ENCODE measurements at places on chromosomes 6 and 20.

DNA sequence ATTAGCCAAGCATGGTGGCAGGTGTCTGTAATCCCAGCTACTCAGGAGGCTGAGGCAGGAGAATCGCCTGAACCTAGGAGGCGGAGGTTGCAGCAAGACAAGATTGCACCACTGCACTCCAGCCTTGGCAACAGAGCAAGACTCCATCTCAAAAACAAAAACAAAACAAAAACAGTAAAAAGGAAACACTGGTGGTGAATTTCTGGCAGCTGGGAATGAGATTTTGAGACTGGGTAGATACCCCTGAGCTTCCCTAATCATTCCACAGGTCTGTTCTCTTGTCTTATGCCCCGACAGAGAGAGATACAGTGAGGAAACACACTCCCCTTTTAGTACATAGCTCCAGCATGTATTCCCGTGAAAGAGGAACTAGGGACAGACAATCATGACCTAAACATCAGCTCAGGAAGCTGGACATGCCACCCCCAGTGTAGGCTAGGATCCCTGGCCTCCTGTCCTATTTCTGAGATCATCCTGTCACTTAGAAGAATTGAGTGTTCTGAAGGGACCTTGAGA lies 9.6 kb downstream of the MAN1A1 start:
- no peak for DNase-seq

- no peak for DNase-seq
Measured at GRCh38 chr6:15429141-15430110, 183.6 kb downstream of the JARID2 start.

DNA sequence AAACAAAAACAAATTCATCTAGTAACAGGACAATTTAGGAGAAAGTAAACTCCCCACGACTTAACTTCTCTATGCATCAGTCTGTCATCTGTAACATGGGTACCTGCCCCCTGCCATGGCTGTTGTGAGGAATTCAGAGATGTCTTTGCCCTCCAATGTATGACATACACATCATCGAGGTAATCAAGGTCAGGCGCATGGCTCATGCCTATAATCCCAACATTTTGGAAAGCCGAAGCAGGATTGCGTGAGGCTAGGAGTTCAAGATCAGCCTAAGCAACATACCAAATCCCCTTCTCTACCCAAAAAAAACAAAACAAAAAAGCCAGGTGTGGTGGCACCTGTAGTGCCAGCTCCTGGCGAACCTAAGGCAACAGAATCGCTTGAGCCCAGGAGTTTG lies 9.0 kb downstream of the EEF1A1 start:
- no peak for DNase-seq

- DNase-seq: no peak
Measured at GRCh38 chr6:168125429-168126001, 46.5 kb upstream of the FRMD1 start.

DNA sequence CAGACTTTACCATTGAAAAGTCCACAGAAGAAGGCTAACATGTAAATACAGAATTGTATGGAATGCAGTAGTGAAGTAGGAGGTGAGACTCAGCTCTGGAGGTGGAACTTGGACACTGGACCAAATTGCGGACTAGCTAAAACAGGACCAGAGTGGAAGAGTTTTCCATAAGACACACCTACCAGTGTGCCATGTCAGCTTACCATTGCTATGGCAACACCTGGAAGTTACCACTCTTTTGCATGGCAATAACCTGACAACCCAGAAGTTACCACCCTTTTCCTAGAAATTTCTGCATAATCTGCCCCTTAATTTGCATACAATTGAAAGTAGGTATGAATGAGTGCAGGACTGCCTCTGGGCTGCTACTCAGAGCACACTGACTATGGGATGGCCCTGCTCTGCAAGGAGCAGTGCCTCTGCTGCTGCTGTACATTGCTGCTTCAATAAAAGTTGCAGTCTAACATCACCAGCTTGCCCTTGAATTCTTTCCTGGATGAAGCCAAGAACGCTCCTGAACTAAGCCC lies 569.6 kb upstream of the FLRT3 start:
- DNase-seq: no peak

DNA sequence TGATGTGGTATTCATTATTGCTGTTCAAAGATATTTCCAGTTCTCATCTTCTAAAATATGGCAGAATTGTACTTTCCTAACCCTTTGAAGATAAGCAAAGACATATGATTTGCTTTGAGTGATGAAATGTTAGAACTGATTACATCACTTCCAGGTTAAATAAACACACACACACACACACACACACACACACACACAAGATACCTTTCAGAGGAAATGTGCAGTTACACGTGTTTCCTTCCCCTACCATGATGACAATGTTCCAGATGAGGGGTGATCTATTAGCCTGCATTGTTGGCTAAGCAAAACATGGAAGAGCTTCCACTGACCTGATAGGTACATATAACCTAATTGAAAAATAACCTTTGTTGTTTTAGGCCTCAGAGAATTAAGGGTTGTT lies 11.7 kb upstream of the FRK start:
- no peak for DNase-seq

Data from Kasumi-1 (cell line).